Left lung (tissue), 14 donors: ENCODE measurements at places on chromosomes 4 and X.

- no peaks in the 10 kb centered on the region for H3K36me3 ChIP-seq
- H3K4me3 ChIP-seq = no peak overlapping the region
- H3K27me3 ChIP-seq = peaks cover 13% of the 10 kb centered on the region
- DNase-seq = no peak
- H3K27ac ChIP-seq = no peak overlapping the region
Measured at GRCh38 chr4:8113611-8114377, 44.8 kb downstream of the ABLIM2 start.

DNA sequence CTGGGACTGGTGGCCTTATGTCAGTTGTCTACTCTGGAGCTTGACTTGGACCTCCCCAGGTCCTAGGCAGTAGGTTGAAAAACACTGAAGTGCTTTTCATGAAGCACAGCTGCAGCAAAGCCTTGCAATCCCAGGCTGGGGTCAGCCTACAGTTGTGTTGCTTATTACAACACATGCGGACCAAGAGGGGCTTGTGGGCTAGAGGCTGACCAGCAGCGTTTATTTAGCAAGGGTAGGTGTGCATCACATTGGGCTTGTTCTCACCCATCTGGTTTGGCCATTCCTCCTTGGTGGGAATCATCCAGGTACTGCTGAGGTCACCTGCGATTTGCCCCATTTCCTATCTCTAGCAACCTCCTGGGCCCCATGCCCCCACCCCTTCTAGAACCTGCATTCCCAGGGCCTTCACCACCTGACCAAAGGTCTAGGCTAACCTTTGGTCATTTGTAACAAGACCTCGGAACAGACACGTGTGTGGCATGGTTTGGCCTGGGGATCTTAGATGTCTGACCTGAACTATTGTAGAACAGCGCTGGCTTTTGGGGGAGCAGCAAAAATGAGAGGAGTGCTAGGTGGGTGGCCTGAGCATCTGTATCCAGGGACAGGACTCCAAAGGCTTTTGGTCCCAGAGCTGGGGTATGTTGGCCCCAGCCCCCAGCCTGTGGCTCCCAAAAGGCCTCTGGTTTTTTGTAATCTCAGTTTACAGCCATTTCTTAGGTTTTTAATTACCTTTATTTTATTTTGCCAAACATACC is 3.0 kb downstream of the RPL10 start:
- no peaks in the 10 kb centered on the region for H3K4me1 ChIP-seq
- no peaks in the 10 kb centered on the region for H3K36me3 ChIP-seq
- DNase-seq = no peak
- H3K27ac ChIP-seq = no peak overlapping the region
- no peak overlapping the region for H3K4me3 ChIP-seq
- no peaks in the 10 kb centered on the region for H3K27me3 ChIP-seq

GRCh38 chr4:158016511-158016910 is 156.3 kb downstream of the GASK1B start:
- no peaks in the 10 kb centered on the region for H3K27me3 ChIP-seq
- H3K36me3 ChIP-seq = no peaks in the 10 kb centered on the region
- DNase-seq = no peak
- H3K4me3 ChIP-seq = no peak overlapping the region
- H3K27ac ChIP-seq = no peak overlapping the region

GRCh38 chrX:9318766-9319165 is 146.1 kb upstream of the TBL1X start:
- H3K4me3 ChIP-seq = no peak overlapping the region
- no peak for DNase-seq
- H3K4me1 ChIP-seq = peaks cover 8% of the 10 kb centered on the region

DNA sequence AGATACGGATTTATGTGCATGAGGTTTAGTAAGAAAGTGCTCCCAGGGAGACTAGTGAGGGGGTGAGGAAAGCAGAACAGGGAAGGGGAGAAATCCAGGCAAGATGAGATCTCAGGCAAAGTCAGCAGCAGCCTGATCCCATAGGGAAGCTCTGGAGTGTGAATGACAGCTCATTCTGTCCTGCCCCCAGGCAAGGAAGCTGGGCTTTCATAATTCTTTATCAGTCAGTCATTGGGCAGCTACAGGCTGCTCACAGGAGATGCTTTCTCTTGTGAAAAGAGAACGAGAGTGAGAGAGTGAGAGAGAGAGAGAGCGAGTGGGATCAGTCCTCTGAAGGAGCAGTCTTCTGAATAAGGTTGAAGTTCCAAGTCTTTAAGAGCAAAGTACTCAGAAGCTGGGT is 48.1 kb downstream of the SRPX start:
- no peak for DNase-seq
- H3K4me1 ChIP-seq = no peaks in the 10 kb centered on the region
- no peak overlapping the region for H3K27ac ChIP-seq
- H3K36me3 ChIP-seq = no peaks in the 10 kb centered on the region
- H3K4me3 ChIP-seq = no peak overlapping the region

- no peak overlapping the region for H3K4me3 ChIP-seq
- H3K27me3 ChIP-seq = no peaks in the 10 kb centered on the region
- H3K36me3 ChIP-seq = no peaks in the 10 kb centered on the region
- H3K27ac ChIP-seq = peak overlapping the region; percentile 28
Measured at GRCh38 chrX:9857575-9858474, 71.6 kb downstream of the SHROOM2 start.

DNA sequence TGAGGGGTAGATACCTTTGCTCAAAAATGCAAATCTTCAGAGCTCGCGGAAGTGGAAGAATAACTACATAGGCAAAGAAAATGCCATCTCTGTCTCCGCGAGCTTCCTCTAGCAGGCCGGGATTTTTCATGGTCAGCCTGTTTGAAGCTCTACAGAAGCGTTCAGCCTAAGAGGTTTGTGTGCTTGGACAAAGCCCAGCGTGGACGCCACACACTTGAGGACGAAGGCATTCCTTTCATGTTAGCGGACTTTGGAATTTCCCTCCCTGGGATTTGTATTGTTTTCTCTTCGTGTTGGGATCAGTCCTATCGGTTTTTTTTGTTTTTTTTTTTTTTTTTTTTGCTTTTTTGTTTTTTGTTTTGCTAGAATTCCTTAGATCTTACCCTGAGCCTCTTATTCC is 53.7 kb downstream of the SMIM31 start:
- no peaks in the 10 kb centered on the region for H3K27me3 ChIP-seq
- no peak for DNase-seq
- no peak overlapping the region for H3K27ac ChIP-seq
- no peaks in the 10 kb centered on the region for H3K36me3 ChIP-seq

- no peak for DNase-seq
- H3K27ac ChIP-seq = no peak overlapping the region
- H3K4me3 ChIP-seq = no peak overlapping the region
- H3K36me3 ChIP-seq = no peaks in the 10 kb centered on the region
- H3K27me3 ChIP-seq = no peaks in the 10 kb centered on the region
Measured at GRCh38 chr4:99507349-99507748, 3.5 kb upstream of the C4orf17 start.

GRCh38 chrX:54721424-54721823 is 76.6 kb downstream of the ITIH6 start:
- H3K4me3 ChIP-seq = no peak overlapping the region
- DNase-seq = no peak
- H3K36me3 ChIP-seq = no peaks in the 10 kb centered on the region
- H3K27ac ChIP-seq = no peak overlapping the region

DNA sequence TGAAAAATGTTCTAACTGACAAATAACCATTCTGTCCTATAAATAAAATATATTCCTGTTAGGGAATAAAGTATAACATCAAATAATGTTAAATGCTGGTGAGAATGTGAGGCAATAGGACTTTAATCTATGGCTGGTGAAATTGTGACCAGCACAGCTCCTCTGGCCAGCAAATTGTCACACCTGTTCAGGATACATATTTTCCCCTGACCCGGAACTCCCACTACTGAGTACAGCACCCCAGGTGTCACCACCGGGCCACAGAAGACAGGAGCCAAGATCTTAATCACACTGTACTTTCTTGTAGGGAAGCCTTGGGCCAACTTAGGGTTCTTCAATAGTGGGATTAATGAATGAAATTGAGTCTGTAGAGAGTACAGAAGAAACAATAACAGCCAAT is 33.2 kb downstream of the C4orf33 start:
- no peaks in the 10 kb centered on the region for H3K27me3 ChIP-seq
- DNase-seq = no peak
- H3K4me1 ChIP-seq = no peaks in the 10 kb centered on the region
- no peak overlapping the region for H3K27ac ChIP-seq
- no peak overlapping the region for H3K4me3 ChIP-seq

DNA sequence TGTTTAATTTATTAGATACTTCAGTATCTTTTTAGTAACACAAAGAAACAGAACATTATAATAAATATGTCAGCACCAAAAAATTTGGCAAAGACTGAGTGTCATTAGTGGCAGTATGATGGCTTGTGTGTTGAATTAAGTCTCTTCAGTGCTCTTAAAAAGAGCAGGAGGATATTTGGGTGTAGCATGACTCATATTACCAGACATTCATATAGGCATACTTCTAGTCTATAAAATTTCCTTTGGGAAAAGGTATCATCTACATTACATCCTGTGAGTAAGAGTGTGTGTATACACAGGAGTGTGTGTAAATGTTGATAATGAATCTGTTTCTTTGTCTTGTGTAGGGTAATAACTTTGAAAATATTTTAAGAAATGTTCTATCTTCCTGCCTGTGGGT is 135.7 kb downstream of the CNKSR2 start:
- H3K27ac ChIP-seq = no peak overlapping the region
- no peaks in the 10 kb centered on the region for H3K36me3 ChIP-seq
- no peak overlapping the region for H3K4me3 ChIP-seq
- H3K27me3 ChIP-seq = no peaks in the 10 kb centered on the region
- DNase-seq = no peak

GRCh38 chrX:24799565-24799964 is 105.8 kb downstream of the POLA1 start:
- no peak overlapping the region for H3K4me3 ChIP-seq
- H3K27ac ChIP-seq = no peak overlapping the region
- H3K4me1 ChIP-seq = no peaks in the 10 kb centered on the region
- no peaks in the 10 kb centered on the region for H3K27me3 ChIP-seq
- no peaks in the 10 kb centered on the region for H3K36me3 ChIP-seq

DNA sequence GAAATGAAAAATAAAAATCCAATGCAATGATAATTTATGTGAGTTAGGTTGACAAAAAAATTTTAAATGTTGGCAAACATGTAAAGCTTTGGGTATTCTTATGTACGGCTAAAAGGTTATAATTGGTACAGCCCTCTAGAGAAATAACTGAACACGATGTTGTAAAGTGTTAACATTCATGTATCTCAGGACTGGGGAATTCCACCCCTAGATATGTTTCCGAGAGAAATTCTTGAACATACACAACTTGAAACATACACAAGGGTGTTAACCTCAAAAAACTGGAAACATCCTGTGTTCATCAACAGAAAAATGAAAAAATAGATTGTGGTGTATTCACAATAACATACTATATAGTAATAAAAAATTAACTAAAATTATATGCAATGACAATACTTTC is 91.8 kb downstream of the CHM start:
- no peak for DNase-seq
- no peak overlapping the region for H3K27ac ChIP-seq
- H3K36me3 ChIP-seq = peaks cover 26% of the 10 kb centered on the region
- H3K4me3 ChIP-seq = no peak overlapping the region
- H3K4me1 ChIP-seq = no peaks in the 10 kb centered on the region

- no peaks in the 10 kb centered on the region for H3K4me1 ChIP-seq
- no peak overlapping the region for H3K27ac ChIP-seq
- no peaks in the 10 kb centered on the region for H3K36me3 ChIP-seq
- no peak for DNase-seq
Measured at GRCh38 chrX:53116101-53116500, 22.2 kb downstream of the KANTR start.

DNA sequence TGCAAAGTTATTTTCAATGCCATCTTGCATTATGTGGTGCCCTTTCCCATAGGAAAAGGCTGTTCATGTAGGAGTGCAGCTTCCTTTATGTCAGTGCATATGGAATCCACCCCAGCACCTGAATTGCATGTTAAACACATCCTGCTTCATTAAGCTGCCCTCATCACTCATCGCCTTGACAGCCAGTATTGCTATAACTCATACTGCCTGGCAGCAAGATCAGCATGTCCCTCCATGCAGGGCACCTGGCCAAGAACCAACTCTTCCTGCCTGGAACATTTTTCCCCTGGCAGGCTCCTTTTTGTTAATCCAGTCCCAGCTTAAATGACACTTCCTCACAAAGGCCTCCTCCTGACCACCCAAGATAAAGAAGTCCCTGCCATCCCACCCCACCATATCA is 23.5 kb upstream of the CA5B start:
- H3K27me3 ChIP-seq = no peaks in the 10 kb centered on the region
- H3K4me3 ChIP-seq = no peak overlapping the region
- no peak overlapping the region for H3K27ac ChIP-seq
- H3K36me3 ChIP-seq = no peaks in the 10 kb centered on the region

DNA sequence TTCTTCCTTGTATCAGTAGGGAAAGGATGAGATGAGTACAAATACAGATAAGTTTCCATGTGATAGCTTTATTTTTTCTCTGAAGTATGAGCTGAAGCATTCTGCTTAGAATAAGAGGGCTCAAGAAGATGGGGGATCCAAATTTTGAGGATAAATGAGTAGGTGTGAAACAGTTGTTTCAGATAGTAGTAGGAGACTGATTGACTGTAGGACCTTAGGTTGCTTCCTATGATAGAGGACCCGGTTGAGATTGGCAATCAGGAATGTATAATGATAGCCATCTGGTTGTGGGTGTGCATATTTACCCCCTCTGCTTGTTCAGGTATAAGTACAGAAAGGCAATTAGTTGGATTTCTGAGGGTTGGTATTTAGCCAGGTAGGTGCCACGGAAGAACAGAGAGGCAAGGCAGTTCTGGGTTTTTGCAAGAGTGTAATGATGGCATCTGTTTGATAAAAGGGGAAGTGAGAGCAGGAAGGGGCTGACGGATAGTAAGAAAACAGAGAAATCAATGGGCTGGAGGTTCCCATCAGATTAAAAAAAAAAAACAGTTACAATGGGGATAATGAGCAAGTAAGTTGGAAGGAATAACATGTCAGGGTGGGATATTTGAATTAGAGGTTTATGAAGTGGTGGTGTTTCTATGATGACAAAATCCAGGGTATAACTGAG is 13.7 kb downstream of the OCRL start:
- H3K4me3 ChIP-seq = no peak overlapping the region
- peaks cover 8% of the 10 kb centered on the region for H3K36me3 ChIP-seq
- no peak for DNase-seq
- no peak overlapping the region for H3K27ac ChIP-seq

GRCh38 chr4:37825968-37826294 is 555 bp upstream of the PGM2 start:
- no peak for DNase-seq
- no peaks in the 10 kb centered on the region for H3K36me3 ChIP-seq
- peak overlapping the region; percentile 81 for H3K27ac ChIP-seq
- peak overlapping the region; percentile 94 for H3K4me3 ChIP-seq
- H3K4me1 ChIP-seq = peaks cover 22% of the 10 kb centered on the region

GRCh38 chr4:114320126-114320525 is 278.5 kb upstream of the UGT8 start:
- no peaks in the 10 kb centered on the region for H3K36me3 ChIP-seq
- H3K4me3 ChIP-seq = no peak overlapping the region
- no peak overlapping the region for H3K27ac ChIP-seq
- DNase-seq = no peak
- no peaks in the 10 kb centered on the region for H3K4me1 ChIP-seq

- H3K4me1 ChIP-seq = no peaks in the 10 kb centered on the region
- no peak for DNase-seq
- H3K36me3 ChIP-seq = no peaks in the 10 kb centered on the region
- no peak overlapping the region for H3K27ac ChIP-seq
Measured at GRCh38 chr4:127601029-127601428, 31.7 kb upstream of the INTU start.
